ENCODE measurements at places on chromosomes 1 and 21.

- DNase-seq = no peak
Observed at GRCh38 chr1:95085376-95085775, 12.6 kb upstream of the ALG14 start.

DNA sequence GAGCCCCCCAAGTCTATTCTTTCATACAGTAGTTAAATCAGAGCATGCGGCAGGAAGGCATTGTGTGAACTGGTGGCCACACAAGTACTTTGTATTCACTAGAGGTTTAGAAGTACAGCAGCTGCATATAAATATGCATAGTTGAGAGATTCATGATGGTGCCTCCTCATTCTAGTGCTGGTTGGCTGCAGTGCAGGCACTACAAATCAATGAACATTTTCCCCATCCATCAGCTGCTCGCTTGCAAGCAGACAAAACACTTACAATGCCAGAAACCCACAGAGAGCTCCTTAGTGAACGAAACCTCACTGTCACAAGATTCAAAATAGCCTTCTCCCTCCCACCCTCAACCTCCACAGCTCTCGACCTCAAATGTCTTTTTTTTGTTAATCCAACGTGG, 726.2 kb downstream of the USP25 start:
- peak; percentile 94 for DNase-seq

DNA sequence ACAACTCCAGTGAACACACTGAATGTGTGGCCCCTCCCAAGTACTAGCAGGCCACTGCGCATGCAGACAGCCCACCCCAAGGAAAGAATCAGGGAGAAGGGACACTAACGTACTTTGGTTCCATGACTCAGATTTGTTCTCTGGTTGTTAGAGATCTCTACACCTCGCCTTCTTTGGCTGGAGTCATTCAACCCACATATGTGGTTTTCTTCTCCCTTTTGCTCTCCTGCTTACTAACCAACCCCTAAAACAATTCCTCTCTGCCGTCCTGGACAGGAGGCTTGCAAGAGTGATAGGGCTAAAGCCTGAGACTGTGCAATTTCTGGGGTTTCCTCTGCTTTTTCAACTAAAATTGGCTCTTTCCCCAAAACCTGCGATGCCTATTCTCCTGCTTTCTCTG, 5.7 kb upstream of the CD48 start:
- DNase-seq = no peak

DNA sequence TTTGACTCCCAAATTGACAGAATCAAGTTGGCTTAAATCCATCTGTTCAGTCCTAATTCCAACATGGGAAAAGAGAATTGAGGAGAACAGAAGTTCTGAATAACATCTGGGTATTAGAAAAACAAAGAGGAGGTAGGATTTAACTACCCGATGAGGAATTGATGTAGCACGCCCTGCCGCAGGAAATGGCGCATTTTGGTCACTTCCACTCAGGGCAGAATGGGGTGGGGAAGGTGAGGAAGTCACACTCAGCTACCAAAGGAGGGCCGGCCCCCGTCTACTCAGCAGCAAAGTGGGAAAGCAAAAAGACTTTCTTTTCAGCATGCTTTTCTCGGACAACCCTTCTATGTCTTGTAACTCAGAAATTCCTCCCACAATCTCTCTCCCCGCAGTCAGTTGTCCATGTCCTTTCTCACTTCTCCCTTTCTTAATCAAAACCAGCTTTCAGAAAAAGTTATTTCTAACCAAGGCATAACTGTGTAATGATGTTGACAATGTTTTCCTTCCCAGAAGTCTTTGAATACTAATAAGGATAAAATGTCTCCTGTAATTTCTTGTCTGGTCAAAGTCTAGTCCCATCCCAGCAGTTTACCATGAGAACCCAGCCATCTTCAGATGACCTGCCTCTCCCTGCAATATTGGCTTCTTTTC, 60.5 kb upstream of the SIPA1L2 start:
- DNase-seq = no peak

GRCh38 chr1:231104917-231105316, 56.9 kb upstream of the TRIM67 start:
- no peak for DNase-seq

DNA sequence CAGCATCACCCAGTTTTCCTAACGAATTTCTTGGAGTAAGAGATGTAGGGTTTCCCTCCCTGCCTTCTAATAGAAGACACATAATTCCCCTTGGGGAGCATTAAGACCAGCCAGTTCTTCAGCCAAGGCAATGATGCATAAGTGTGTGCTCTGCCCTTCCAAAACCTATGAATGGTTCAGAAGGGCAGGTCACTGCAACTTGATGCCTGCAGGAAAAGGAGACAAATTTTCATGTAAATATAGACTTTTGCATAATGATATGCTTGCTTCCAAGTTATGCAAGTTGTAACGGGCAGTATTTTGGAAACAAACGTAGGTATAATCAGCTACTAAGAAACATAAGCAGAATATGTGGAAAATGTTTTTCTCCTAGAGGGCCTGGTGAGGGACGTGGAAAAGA, 31.6 kb downstream of the PTGS2 start:
- no peak for DNase-seq

DNA sequence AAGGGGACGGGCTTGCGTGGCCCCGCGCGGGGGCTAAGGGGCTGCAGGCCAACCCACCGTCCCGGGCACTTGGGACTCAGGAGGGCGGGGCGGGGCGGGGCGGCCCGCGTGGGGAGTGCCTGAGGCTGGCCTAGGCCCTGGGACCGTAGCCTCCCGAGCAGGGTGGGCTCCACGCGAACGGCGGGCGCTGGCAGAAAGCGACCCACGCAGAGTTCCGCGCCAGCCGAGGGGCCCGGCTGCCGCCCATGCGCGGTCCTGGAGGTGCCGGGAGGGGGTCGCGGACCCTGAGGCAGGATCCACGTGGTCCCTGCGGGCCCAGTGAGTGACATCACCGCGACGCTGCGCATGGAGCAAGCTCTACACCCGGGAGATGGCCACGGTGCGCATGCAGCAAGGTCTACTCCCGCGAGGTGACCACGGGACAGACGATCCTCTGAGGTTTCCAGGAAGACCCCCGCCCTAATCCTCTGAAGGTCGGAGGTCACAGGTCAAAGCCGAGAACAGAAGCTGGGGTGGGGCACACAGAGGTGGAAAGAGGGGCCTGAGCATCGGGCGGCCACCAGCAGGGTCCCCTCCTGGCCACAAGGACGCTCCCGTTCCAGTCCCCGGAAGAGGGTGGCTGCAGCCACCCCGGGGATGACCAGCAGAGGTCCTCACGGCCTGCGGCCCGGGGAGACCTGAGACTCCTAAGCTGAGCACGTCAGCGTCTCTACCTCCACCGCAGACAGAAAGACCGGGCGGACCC, 13.5 kb upstream of the SLC19A1 start:
- DNase-seq = no peak

Measured in pons (tissue), 1 donor.